ENCODE measurements at places on chromosomes 12 and 14.

GRCh38 chr12:54055552-54055951 is 1.9 kb downstream of the HOXC4 start:
- DNase-seq: no peak

DNA sequence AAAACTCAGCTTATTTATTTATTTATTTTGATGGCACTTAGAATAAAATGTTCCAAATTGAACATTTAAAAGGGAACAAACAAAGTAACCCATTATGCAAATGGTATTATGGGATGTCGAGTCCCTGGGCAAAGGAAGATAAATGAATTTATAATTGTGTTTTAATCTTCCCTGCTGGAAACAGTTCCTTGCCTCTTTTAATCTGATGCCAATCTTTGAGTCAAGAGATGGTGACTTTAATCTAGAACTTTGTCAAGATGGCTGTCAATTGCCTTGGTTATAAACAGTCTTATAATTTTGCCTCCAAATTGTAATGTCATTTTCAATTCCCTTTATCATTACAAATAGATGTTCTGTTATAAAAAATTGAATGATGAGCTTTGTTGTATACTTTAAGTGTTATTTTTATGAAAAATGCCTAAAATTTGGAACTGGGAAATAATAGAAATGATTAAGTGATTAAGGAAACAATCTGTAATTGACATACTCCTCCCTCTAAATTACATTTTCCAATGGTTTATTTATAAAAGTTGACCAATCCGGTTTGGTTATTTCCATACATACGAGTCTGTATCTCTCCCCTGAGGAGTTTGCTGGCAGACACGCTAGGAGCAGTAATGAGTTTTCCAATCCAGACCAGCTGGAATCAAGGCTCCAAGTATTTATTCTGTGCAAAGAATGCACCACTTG is 134.9 kb upstream of the FRMD6 start:
- no peak for DNase-seq

DNA sequence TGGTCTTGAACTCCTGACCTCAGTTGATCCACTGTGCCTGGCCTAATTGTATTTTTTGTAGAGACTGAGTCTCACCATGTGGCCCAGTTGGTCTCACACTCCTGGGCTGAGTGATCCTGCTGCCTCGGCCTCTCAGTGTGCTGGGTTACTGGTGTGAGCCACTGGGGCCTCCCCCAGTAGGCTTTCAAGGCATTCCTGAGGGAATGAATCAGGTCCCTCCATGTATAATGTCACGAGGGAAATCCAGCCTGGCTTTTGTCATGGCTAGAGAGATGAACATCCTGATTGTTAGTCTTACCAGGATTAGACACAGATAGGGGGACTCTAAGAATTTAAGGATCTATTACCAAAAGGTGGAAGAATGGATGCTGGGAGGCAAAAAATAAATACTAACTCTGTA is 51.9 kb downstream of the CPSF2 start:
- DNase-seq: no peak

GRCh38 chr12:56078931-56079722 is 838 bp upstream of the ERBB3 start:
- DNase-seq: peak; percentile 95

GRCh38 chr12:76872415-76872814 is 6.4 kb downstream of the CSRP2 start:
- DNase-seq: no peak

DNA sequence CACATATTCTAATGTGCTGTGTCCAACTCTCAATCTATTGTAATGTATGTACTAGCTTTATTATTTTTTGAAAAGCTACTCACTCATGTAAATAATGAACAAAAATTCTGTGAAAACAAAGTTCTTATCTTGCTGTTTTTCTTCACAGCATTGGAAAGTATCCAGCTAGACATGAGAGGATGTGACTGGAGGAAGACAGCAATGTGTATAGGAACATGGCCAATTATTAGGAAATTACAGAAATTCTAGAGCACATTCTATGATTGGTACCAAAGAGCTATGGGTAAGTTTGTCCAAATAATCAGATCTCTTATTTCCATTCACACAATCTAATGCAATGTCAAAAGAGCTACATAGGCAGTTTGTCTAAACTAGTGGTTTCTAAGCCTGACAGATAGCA is 1100.2 kb downstream of the FSCB start:
- no peak for DNase-seq

GRCh38 chr12:40832668-40833067 is 140.4 kb downstream of the CNTN1 start:
- DNase-seq: no peak

DNA sequence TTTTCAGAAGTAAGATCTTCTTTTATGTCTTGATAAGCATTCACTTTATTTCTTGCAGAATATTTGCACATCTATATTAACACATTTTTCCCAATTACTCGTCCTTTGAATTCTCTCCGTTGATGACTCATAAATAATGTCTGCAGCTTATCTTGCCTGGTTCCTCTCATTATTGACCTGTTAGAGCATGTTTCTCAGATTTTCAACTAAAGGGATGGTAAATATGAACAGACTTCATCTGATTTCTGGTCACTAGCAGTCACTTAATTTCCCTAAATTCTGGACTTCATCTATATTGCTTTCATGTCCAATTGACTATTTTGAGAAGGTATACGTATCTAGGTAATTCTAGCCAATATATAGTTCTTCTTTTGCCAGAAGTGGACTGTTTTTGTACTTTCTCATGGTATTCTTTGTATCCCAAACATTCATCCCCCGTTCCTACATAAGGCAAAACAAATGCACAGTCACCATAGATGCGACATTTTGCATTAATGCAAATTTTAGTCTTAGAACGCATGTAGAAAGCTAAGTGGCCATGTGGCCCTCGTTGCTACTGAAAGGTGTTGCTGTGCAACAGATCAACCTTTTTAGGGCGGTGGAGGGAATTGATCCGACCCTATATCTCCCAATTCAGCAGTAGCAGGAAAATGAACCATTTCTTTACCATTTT is 6.2 kb downstream of the PIK3C2G start:
- DNase-seq: no peak

GRCh38 chr12:95739561-95740313 is 50.8 kb downstream of the NTN4 start:
- DNase-seq: no peak

- DNase-seq: no peak
These were observed 198.1 kb upstream of the KRR1 start for GRCh38 chr12:75709503-75709902.

DNA sequence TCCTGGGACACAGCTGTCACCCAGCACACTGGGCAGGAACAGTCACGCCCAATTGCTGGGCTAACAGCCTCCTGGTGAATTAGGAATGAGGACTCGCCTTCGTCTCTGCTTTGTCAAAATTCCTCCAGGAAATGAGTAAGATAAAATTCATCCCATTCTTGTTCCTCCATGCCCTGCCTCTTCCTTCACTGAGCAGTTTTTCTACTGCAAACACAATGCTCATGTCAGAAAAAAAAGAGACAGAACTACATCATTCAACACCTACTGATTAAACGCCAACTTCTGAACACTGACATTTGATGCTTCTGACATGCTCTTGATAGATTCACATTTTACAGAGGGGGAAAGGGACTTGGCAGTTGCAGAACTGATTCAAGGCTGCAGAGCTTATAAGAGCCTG is 37.5 kb upstream of the DTX1 start:
- DNase-seq: no peak

DNA sequence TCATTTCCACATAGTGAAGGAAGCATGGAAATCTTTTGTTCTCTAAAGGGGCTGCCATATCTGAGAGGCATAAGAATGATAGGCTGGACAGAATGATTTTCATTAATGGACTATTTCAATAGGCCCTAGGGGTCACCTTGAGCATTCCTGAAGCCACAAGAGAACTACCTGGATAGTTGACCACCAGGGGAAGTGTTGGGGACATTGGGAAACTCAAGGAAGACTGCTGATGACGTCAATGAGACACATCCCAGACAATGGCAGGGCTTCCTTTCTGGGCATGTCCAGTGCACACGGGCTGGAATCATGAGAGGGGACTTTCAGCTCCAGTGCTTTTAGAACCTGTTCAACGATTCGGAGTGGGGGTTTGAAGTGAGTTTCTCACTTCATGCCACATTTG is 48.8 kb upstream of the CHST11 start:
- no peak for DNase-seq

DNA sequence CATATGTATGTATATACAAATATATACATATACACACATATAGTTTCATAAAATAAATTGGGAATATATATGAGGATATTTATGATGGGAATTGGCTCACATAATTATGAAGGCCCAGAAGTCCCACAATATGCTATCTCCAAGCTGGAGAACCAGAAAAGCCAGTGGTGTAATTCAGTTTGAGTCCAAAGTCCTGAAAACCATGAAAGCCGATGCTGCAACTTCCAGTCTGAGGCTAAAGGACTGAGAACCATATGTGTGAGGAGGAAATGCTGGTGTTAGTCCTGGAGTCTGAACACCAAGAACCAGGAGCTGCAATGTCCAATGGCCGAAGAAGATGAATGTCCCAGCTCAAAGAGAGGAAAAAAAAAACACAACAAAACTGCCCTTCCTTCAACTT is 65.5 kb upstream of the PRKD1 start:
- no peak for DNase-seq

DNA sequence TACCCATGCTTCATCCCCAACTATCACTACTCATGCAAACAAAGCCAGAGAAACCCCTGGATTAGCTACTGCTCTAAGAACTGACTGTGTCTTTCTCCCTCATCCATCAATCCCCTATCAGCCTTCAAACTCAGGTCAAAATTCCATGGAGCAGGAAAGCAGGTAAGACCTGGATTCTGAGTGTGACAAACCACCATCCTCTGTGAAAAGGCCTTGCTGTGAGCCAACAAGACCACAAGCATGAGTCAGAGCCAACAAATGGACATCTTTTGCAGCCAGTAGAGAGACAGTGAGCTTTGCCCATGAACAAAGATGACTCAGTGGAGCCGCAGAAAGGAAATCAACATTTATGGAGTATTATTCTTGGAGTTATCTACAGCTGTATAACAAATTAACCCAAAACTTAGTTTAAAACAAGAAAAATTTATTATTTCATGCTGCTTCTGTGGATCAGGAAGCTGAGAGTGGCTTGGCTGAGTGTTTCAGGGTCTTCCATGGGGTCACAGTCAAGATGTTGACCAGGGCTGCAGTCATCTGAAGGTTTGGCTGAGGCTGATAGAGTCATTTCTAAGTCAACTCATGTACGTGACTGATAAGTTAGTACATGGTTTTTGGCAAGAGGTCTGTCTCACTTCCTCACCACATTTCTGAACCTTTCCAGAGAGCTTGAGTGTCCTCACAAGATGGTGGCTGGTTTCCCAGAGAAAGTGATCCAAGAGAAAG is 61.1 kb downstream of the PITPNM2 start:
- DNase-seq: no peak

GRCh38 chr12:49041881-49042484 is 18.6 kb downstream of the KMT2D start:
- DNase-seq: no peak

DNA sequence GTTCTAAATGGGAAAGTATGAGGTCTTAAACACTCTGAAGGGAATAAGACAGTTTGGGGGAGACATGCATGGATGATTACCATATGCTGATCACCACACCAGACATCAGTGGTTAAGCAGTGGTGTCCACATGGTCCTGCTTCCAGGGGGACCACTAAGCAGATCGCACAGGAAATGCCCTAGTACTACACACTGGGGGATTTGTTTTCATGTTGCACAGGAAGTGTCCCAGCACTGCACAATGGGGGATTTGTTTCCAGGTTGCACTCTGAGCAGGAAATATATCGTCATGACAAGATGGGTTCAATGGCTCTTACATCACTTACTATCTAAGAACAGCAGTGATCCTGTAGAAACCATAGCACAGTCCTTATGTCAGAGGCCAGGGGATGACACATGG is 245.5 kb downstream of the BCL11B start:
- DNase-seq: no peak

GRCh38 chr12:8991371-8992345 is 2.3 kb downstream of the KLRG1 start:
- DNase-seq: no peak

DNA sequence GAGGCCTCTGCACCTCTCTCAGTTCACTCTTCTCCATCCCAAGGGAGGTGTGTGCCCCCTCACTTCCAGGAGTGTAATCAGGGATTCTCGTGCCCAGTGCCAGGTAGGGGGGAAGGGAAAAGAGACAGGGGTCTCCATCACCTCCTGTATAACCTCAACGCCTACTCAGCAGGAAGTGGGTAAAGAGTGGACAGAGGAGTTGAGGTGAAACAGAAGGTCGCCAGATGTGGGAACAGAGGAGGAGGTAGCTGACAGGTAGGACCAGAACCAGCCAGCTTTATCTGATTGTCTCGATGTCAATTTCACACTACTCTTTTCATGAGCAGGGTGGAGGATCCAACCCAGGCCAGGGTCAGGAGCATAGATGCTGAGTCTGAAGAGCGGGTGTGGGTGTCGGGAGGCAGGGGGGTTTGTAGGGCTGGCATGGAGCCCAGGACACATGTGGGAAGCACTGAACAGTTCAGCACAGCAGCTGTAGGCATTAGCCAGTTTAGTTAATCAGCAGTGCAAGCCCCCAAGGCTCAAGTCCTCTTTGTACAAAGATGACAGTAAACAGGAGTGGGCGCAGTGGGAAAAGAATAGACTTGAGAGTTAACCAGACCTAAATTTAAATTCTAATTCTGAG is 213.5 kb downstream of the PELI2 start:
- no peak for DNase-seq

- peak; percentile 39 for DNase-seq
These were observed 121.7 kb downstream of the PPM1H start for GRCh38 chr12:62813031-62813829.

- DNase-seq: no peak
These were observed 72.5 kb downstream of the ACSS3 start for GRCh38 chr12:81150382-81150781.

DNA sequence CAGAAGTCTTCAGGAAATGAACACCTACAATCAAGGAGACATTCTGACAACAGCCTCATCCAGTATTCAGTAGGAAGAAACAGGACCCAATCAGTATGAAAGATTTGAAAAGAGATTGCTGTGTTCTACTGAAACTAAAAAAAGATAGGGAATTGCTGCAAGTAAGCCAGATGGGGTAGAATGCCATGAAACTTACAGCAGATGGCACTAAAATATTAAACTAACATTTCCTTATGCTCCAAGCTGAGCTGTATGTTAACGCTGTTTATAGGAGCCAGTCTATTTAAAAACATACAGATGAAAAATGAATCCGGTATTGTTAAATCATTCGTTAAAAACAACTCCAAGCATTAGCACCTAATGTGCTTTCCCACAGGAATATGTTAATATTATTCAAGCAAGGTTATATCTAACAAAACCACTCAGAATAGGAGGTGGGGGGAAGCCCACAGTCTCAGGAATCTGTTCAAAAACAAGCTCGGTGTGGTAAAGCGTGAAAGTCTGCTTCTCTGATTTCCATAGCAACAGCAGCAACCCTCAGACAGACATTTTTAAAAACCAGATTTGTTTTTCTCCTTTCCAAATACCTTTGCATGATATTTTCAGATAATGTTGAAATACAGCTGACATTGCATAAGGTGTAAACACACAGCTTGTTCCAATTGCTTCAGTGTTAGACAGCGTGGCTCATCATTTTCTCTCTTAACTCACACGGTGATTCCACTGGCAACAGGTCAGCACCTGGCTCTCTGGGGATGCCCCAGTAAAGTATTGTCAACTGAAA is 131.4 kb upstream of the CCDC175 start:
- DNase-seq: peak; percentile 14
